Fibroblast of skin of right quadriceps (primary cell): ENCODE measurements at places on chromosomes 2 and 18.

GRCh38 chr2:55965966-55966365 lies 42.4 kb upstream of the EFEMP1 start:
- DNase-seq, result peak; percentile 26

GRCh38 chr2:9021563-9022211 lies 18.2 kb upstream of the MBOAT2 start:
- peak; percentile 15 for DNase-seq

GRCh38 chr2:20738772-20739171 lies 71.8 kb downstream of the GDF7 start:
- DNase-seq, result no peak

GRCh38 chr2:42879913-42880737 lies 87.7 kb upstream of the HAAO start:
- DNase-seq, result no peak

- no peak for DNase-seq
Observed at GRCh38 chr2:76501641-76502040, 790.9 kb upstream of the GCFC2 start.

DNA sequence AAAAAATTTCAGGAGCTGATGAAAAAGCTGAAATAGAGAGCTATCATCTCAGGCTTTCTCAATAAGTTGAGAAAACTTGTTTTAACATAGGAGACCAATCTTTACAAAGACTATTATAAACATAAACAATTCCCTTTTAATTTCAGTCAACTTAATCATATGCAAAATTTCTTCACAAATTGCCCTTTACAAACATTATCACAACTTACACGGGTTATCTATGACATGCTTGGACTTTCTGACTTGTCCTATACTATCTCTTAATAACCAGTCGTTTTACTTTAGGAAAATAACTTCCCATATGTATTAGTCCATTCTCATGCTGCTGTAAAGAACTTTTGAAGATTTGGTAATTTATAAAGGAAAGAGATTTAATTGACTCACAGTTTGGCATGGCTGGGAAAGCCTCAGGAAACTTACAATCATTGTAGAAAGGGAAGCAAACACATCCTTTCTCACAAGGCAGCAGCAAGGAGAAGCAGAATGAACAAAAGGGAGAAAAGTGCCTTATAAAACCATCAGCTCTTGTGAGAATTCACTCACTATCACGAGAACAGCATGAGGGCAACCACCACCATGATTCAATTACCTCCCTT lies 1583.7 kb upstream of the CELF4 start:
- DNase-seq, result no peak

- no peak for DNase-seq
Observed at GRCh38 chr2:46350029-46350689, 53.0 kb downstream of the EPAS1 start.

DNA sequence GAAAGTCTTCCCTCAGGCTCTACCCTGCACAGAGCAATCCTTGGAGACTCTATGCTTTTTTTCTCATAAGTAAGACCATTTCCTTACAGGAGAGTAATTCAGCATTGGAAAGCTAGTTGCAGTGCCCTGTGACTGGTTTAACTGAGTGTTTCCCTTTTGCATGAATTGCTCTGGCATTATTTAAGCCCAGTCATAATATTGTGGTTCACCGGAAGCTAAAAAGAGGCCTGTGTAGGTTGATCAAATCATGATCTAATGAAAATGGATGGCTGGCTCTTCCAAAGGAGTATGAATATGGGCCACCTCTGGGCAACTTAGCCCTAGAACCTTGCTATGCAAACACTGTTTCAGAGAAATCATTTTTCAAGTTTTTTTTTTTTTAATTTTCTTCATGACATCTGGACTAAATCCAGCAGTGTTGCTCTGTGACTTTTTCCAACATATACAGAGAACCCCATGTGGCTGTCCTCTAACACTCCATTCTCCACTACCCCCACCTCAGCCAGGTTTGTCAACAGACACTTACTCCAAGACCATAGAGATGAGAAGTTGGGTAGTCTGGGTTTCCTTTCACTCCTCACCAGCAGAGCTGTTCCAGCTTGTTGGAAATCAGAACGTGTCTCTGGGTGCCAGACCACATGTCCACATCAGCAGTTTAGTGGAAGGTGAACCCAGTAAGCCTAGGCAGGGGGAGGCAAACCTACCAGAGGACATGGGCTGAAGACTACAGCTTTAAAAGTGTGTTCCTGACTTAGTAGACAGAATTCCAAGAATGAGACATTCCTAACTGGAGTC lies 175.2 kb upstream of the SLC14A2 start:
- DNase-seq, result no peak

GRCh38 chr2:16386031-16386430 lies 279.6 kb downstream of the CYRIA start:
- no peak for DNase-seq

DNA sequence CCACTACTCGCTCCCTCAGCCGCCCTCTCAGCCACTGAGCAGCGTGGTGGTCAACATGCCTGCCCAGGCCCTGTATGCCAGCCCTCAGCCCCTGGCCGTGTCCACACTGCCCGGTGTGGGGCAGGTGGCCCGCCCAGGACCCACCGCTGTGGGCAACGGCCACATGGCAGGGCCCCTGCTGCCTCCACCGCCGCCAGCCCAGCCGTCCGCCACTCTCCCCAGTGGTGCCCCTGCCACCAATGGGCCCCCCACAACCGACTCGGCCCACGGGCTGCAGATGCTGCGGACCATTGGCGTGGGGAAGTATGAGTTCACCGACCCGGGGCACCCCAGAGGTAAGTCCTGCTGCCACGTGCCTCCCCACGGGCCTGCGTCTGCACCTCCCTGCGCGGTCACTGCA lies 257.5 kb downstream of the KLHL29 start:
- DNase-seq, result no peak

GRCh38 chr18:77894060-77894459 lies 644.4 kb downstream of the GALR1 start:
- DNase-seq, result no peak

- DNase-seq, result no peak
Observed at GRCh38 chr2:54541995-54542394, 85.9 kb downstream of the SPTBN1 start.

DNA sequence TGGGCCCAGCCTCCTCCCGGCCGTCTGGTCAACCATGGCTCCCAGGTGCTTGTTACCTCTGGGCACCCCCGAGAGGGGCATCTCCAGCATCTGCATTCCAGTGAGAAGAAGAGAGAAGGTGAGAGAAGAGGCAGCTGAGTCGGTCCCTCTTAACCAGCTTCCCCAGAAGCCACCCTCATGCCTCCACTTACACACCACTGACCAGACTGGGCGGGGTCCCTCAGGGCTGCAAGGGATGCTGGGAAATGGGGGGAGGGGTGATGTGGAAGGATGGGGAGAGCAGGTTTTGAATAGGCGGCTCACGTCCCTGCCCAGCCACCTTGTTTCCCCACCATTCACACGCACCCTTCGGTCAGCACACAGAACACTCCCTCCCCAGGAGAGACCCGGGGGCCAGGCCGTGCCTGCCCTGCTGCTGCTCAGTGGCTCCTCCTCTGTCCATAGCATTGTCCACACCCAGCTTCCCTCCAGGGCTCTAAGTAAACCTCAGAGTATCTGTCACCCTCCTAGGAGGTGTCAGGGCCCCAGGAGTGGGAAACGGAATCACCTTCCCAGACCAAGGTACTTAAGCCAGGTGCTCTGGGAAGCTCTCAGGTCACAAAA lies 34.7 kb downstream of the GBX2 start:
- DNase-seq, result no peak

GRCh38 chr2:166017208-166017607 lies 63.6 kb upstream of the TTC21B start:
- no peak for DNase-seq

DNA sequence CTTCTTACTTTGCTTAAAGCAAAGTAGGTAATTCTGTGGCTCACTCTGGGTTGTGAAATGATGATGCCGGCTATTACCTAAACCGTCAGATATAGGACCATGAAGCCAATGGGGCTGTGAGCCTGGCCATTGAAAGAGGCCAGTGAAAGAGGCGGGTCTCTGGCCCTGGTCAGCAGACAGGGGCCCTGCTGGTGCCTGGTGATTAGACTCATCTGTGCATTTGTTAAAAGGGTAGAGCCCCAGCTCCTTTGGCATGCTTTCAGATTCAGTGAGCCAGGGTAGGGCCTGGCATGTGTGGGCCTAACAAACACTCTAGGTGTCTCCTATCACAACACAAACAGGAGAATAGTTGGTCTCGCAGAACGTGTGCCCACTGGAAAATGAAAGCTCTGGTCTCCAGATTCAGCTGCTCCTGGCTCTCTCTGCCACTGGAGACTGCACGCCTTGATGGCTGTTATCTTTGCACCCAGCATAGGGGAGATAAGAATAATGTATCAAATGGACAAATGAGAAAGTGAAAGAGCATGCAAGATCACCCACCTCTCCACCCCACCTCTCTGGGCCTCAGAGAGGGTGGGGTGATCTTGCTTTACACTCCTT lies 6.9 kb downstream of the LRRC30 start:
- no peak for DNase-seq

- no peak for DNase-seq
Observed at GRCh38 chr2:45833968-45834344, 182.5 kb downstream of the PRKCE start.

GRCh38 chr2:29921560-29921915 lies at the start of gene ALK:
TSS of gene ALK (minus strand) at chr2:29921586. CDS start at chr2:29920659, 927 bp downstream.
- DNase-seq, result peak; percentile 86

- DNase-seq, result no peak
Observed at GRCh38 chr2:232843834-232844233, 26.2 kb upstream of the SNORC start.

- no peak for DNase-seq
Observed at GRCh38 chr2:178954049-178954448, 95.9 kb downstream of the CCDC141 start.

DNA sequence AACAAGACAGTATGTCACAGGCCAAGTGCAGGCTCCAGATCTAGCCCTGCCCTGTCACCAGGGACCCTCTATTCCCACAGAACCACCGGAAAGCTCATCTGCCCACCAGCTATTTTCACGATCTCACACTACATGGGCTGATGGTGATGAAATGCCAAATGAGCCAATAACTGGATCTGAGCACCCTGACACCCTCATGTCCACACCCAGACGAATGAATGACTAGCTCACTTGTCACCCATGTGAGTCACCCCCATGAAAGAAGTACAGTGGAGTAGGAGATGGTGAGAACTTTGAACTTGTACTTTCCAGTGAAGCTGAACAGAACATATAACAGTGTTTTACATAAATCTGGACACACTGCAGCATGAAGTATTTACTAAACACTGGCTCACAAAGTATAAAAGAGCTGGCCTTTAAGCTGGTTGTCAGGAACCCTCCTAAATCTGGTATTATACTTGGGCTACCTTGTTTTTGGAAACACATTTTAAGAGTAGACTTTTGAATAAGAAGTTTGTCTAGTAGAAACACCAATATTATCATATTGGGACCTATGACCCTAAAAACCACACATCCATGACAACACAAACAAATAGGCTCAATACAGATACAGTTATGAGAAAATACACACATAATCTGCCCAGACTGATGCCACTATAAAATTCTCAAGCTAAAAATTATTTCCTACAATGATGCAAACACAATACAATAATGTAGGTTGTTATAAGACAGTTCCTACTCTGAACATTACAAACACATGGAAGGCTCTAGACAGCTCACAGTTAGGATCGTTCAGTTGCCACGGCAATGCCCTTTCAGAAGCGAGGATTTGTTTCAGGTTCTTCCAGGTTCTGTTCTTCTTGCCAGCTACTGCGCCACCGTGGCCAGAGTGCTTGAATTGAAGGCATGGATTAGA lies 19.0 kb downstream of the INO80C start:
- DNase-seq, result peak; percentile 78

DNA sequence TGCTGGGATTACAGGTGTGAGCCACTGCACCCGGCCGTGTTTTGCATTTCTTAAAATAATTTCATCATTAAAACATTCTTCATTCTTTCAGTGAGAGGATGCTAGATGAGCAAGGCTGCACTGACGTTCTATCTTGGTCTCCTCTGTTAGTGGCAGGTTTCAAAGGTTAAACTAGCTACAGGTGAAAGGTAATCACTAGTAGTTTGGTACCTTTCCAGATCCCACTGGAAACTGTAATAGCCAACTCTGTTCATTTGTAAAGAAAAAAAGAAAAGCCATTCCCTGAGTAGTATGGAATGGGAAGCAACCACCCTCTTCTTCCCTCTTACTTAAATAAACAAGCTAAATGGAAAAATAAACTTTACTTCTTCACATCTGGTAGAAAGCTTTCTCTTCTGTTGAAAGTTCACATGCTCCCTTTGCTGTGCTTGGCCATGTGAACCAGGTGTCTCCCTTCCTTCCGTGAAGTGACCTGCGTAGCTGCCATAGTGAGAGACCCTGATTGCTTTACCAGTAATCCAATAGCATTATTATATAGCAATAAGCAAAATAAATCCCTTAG lies 94.0 kb downstream of the GREB1L start:
- DNase-seq, result no peak

GRCh38 chr2:28628987-28629386 lies 122.6 kb upstream of the PPP1CB start:
- DNase-seq, result no peak

DNA sequence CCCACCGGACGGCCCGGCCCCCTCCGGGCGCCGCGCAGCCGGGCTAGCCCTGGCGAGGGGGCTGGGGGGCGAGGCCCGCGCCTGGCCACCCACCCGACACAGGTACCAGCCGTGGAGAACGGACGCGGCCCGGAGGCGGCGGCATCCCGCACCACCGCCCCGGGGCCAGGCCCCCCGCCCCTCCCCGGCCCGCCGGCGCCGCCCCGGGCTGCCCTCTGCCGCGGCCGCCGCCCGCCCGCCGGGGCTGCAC lies 405 bp downstream of the SOS1 start:
- no peak for DNase-seq

DNA sequence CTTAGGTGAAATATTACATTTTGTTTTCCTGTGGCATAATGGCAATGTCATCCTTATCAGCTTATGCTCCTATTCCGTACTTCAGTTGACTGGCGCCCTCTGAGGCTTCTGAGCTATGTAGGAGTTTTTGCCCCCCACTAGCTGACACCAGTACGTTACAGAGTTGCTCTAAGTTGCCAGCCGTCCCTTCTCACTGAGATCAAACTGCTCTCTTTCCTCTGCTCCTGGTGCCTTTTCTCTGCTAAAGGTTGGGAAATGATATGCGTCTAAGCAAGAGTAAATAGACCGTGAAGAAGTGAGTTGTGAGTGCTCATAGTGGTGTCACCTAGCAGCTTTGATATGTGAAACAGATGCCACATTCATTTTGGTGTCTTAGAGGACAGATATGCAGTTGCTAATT lies 99.2 kb downstream of the RAPGEF4 start:
- no peak for DNase-seq

DNA sequence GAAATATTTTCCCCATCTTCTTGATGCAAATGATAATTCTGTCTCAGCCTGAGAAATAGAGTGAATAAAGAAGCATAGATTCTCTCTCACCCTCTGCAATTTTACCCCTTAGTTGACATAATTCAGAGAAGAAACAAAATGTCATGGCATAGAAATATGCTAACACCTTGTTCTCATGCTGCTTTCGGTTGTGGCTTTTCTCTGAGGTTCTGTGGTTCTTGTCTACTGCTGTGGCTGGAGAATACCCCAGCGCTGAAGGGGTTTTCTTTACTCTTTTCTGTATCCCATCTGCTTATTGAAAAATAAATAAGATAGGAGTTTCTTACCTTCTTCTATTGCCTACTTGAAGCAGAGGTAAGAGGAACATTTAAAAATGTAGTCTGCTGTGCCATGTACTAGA lies 15.4 kb upstream of the RAB27B start:
- no peak for DNase-seq
